ENCODE measurements at places on chromosomes 2 and 18.

GRCh38 chr2:70743677-70744076 is 24.3 kb downstream of the ADD2 start:
- DNase-seq: no peak

DNA sequence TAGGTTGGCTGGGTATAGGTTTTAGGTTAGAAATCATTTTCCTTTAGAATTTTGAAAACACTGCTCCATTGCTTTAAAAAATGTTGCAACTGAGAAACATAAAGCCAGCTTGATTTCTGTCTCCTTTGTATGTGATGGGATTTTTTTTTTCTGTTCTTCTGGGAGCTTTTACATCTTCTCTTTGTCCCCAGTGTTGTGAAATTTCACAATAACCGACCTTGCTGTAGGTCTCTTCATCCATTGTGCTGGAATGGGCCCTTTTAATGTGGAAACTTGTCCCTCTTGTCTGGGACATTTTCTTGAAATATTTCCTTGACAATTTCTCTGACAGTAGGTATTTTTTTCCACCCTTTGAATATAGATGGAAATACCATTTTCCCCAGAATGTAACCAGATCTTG is 44.0 kb upstream of the LAPTM4A start:
- DNase-seq: no peak

- DNase-seq: peak; percentile 48
Measured at GRCh38 chr2:42793334-42794270, 1.2 kb upstream of the HAAO start.

- DNase-seq: no peak
Measured at GRCh38 chr2:124610866-124611265, 585.8 kb downstream of the CNTNAP5 start.

DNA sequence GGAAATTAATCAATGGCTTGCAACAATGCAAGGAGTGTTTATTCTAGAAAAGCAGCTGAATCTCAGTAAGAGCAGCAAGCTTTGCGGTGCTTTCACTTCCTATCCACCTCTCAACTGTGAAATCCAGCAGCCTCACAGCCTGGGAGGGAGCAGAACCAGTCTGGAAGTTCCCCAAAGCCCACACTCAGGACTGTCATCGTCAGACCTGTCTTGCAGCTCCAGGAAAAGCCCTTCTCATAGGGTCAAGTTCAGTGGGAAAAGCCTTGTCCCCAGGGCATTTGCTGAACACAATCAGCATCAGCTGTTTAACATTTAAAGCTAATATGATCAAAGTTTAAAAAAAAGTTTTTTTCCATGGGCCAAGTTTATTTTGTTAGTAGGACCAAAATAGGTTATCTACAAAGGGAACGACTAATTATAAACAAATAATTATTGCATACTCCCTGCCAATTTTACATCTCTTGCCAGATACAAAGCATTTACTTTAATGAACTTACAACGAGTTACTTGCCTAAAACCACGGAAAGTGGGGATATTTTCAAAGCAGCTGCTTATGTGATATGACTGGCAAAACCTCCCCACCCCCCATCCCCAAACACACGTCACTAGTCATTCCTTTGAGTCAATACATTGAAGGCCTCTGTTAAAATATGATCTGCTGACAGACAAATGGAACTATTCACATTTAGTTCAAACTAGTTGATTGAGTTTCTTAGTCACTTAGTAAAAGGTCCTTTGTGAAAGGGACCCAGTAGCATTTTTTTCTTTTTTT is 36.8 kb downstream of the PARD6G start:
- no peak for DNase-seq

- DNase-seq: no peak
Measured at GRCh38 chr2:65264821-65265670, 37.4 kb downstream of the ACTR2 start.

- DNase-seq: no peak
Measured at GRCh38 chr2:62817995-62818713, 112.6 kb downstream of the EHBP1 start.

GRCh38 chr18:79599441-79599931 is 80.1 kb upstream of the CTDP1 start:
- no peak for DNase-seq

DNA sequence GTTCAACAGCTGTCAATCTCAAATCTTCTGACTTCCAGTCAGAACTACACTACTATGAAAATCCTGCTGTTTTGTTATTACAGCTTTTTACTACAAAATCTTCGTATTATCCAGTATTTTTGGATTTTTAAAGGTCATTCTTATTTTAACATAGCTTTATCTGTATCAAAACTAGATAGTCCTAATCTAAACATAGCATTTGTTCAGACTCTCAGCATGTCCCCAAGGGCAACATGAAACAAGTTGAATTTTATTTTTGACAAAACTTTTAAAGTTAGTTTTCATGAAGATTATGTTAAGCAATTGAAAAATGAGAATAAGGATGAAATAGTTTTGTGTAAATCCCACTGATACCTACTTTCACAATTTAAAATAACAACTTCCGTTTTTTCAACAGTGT is 48.1 kb downstream of the PDE1A start:
- DNase-seq: no peak

- no peak for DNase-seq
Measured at GRCh38 chr2:12089001-12089400, 342.6 kb downstream of the LPIN1 start.

All from GM13977 (cell line).